ENCODE measurements at places on chromosomes 5 and 9.

GRCh38 chr5:143413958-143414669, 10.6 kb upstream of the NR3C1 start:
- no peak for DNase-seq

DNA sequence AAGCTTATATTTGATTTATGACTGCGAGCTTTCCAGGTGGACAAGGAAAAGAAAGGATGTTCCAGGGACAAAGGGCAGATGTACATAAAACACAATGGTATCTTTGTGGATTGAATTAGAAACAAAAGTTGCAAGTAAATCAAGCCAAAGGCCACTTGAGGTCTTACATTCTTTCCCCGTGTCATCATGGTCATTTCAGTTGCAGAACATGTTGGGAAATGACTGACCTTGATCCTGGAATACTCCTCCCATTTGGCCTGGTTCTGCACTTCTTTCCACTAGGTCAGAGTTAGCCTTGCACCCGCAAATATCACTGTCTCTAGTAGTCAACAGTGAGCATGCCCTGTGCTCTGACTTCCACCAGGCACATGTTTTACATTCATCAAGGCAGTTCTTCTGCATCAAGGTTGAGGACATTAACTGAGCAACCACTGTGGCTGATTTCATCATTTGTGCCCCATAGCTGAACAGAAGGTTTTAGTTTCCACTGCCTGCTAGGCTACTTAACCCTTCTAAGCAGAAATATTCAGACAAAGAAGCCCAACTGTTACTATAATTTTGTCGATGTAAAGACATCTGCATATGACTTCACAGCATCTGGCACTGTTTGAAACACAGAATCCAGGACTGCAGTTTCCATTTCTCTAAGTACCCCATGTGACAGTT, 1161.7 kb upstream of the DMAC1 start:
- no peak for DNase-seq

DNA sequence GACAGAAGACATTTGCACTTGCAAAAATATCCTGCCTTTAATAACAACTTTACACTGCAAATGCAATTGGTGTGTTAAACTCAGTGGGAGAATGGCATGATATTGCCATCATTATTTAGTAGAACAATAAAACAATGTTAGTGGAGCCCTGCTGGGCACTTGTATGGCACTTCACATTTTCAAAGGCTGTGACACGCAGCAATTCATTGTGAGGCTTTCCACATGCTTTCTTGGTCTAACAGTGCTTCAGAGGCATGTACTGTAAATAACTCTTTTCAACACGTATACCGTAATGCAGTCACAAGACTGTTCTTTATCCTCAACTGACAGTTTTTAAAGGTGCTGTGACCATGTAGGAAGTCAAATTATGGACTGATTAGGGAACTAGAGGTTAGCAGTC, 155.5 kb upstream of the EPB41L4A start:
- DNase-seq, result no peak

DNA sequence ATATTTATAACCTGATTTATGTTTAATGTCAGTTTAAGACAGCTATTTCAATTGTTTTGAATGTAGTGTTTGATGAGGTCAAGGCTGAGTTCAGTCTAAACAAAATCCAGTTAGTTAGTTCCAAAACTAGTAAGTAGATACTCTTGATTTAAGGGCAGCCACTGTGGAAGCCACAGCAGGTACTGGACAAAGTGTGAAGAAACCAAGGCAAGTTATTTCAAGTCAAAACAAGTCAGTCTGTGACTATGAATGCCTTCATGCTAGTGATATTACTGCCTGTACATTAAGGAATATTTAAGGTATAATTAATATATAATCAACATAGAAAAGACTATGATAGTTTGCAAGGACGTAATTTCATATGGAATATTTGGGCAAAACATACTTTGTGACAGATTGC, 362.3 kb downstream of the DMRTA1 start:
- DNase-seq, result no peak

DNA sequence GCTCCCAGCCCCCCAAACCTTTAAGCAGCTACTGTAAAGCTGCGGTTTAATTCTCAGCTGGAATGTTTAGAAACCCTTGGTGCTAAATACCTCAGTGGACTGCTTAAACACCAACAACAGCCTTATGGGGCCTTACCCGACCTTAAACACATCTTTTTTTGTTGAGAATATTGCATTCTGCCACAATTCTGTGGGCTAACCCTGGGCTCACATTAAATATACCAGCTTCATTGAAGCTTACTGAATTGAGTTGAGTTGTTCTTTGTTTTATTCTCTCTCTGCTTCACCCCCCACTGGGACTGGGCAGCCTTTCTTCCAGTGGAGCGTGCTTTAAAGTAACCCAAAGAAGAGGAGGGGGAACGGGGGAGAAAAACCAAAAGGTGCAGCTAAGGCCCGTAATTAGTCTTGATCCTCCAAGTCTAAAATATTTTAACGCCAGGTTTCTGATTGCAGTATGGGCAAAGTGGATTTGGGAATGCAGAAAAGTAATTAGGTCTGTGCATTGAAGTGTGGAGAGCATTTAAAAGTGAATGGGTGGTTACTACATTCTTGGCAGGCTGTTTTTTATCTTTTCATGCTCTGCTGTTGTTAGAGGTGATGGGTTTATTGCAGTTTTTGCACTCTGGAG, 281.2 kb downstream of the NR2F1-AS1 start:
- no peak for DNase-seq

DNA sequence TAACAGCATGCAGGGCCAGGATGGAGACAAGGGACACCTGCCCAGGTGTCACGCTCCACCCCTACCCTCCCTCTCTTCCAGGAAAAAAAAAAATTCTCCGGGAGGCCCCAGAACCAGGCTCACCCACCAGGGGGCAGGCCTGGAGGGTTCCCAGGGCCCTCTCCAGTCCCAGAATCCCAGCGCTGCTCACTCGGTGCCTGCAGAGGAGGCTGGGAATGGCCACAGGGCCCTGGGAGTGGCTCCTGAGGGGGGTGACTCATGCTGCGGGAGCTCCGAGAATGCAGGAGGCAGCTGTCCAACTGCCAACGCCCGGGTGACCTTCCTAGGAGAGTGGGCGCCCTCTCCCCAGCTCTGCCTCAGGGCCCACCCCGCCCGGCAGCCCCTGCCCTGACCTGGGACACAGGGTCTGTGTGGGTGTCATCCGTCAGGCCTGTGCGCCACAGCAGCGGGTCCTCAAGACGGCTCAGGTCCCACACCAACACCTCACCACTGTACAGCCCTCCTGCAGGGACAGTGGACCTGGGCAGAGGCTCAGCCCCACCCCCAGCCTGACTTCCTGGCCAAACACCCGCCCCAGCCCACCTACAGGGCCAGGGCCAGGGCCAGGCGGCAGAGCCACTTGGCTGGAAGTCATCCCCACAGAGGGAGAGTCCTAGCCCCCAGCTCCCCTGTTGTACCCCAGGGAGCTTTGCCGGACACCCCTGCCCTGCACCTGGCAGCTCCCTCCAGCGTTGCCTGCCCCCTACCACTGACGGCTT, 21.2 kb downstream of the DYNC2I2 start:
- DNase-seq, result peak; percentile 91

- peak; percentile 41 for DNase-seq
Measured at GRCh38 chr5:173581408-173582215, 34.8 kb downstream of the BOD1 start.

- DNase-seq, result no peak
Measured at GRCh38 chr9:93120846-93121315, 13.2 kb downstream of the NINJ1 start.

Measured in amniotic epithelial cell (primary cell).